Activated naive CD4-positive, alpha-beta T cell treated with anti-CD3 and anti-CD28 coated beads, Interleukin-2, amount 50 U/mL, for 72 hours (primary cell): ENCODE measurements at places on chromosomes 5 and 9.

DNA sequence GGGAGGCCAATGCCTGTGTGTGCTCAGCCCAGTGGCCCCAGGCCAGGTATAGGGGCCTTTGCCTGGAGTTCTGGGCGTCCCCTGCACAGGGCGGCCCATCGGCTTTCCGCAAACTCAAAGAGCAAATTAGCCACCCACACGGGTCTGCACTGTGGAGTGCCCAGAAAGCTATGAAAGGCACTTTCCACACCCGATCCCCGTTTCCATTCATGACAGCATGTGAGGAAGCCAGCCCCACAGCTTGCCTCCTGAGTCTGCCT, 5.2 kb downstream of the DBH start:
- no peak for DNase-seq

GRCh38 chr5:147170603-147171002, 64.2 kb upstream of the STK32A start:
- DNase-seq: no peak

DNA sequence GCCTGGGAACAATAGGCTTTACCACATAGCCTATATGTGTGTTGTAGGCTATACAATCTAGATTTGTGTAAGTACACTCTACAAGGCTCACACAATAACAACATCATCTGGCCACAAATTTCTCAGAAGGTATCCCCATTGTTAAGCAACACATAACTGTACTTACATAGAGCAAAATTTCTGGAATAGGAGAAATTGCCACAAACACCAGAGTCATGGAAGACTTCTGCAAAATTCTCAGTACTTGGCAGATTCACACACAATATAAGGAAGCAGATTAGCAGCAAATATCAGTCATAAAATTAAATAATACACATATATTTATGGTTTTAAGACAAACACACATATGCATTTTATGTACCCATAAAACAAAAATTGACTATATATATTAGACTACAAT, 16.4 kb downstream of the GNAQ start:
- no peak for DNase-seq

- DNase-seq: no peak
Measured at GRCh38 chr5:139137697-139138096, 60.5 kb downstream of the SIL1 start.

- no peak for DNase-seq
Measured at GRCh38 chr5:173479711-173480110, 136.7 kb downstream of the BOD1 start.

- DNase-seq: no peak
Measured at GRCh38 chr5:76556511-76557221, 66.5 kb downstream of the F2RL2 start.

DNA sequence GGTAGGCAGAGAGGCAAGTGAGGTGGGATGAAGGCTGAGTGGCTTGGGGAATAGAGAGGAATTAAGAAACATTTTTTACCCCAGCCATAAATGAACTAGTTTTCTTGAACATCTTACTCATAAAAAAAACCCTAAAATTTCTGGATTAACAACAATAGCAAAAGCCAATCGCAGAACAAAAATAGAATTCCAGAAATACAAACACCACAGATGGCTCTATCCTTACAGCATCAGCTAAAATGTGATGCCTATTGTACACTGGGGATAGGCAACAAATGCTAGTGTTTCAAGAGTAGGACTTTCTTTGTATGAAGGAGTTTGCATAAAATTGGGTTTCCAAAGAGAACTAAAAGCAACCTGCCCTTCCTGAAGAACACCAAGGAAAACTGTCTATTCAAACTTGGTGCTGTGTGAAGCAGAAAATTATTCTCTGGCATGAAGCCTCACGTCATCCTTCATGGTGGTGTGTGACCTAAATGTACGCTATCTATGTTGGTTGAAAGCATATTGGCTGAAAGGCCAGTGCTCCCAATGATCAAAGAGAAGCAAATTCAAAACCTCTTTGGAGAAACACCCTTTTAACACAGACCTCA, 82.9 kb downstream of the JAKMIP2 start:
- DNase-seq: no peak

- no peak for DNase-seq
Measured at GRCh38 chr5:152864447-152864846, 459.4 kb upstream of the NMUR2 start.

GRCh38 chr5:77180167-77181081, 30.1 kb upstream of the PDE8B start:
- no peak for DNase-seq

GRCh38 chr5:176446028-176446665, 2.0 kb upstream of the FAF2 start:
- DNase-seq: no peak

- DNase-seq: no peak
Measured at GRCh38 chr9:90774682-90775081, 26.9 kb upstream of the SYK start.

DNA sequence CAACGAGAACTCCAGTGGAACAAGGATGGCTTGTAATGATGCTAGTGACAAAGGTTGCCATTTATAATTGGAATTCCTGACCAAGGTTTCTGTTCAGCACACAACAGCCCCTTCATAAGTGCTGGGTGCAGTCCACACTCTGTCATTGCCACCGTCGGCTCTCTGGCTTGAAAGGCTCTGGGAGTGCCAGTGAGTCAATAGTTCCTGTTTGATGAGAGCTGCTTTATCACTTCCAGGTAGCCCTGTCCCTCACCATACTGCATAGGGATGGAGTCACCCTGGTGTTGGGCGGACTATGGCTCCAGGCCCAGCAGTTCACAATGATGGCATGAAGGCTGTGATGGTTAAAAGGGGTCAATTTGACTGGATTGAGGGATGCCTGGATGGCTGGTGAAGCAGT, 34.6 kb upstream of the SEMA4D start:
- no peak for DNase-seq

DNA sequence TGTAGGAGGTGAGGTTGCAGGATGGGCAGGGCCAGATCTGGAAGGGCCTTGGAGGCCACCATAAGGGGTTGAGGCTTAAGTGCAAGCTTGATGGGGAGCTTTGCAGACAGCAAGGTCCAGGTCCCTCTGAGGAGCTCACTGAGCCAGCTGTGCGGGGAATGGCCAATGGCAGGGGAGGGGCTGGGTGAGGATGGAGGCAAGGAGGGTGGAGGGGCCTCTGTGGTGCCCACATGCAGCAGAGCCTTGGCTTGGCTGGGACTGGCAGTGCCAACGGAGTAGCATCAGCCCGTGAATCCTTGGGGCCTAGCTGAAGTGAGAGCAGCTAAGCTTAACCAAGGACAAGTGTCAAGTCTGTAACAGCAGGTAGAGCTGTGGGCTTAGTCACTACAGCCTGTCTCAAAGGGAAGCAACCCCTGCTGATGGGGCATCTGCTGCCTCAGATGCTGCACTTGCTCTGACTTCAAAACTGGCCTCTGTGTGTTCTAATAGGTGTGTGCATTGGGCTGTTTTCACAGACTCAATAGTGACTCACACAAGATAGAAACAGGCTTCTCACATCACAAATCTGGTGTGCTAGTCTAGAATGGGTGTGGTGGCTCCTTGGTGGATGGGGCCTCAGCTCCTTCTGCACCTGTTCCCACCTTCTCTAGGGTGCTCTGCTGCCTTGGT, 16.3 kb downstream of the GALNT12 start:
- no peak for DNase-seq

DNA sequence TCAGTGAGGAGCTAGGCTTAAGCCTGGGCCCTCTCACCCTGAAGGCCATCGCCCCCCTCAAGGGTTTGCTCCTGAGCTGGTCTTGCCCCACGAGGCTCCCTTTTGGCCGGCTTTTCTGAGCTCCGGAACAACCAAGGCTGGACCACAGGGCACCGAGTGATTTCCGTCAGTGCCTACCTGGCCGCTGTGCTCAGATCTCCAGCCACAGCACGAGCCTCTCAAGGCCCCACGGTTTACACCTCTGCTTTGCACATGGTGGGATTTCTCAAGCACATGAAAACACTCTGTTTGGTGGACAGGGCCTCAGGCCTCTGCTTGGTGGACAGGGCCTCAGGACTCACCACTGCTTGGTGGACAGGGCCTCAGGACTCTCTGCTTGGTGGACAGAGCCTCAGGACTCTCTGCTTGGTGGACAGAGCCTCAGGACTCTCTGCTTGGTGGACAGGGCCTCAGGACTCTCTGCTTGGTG, 15.8 kb downstream of the CLPTM1L start:
- DNase-seq: no peak

DNA sequence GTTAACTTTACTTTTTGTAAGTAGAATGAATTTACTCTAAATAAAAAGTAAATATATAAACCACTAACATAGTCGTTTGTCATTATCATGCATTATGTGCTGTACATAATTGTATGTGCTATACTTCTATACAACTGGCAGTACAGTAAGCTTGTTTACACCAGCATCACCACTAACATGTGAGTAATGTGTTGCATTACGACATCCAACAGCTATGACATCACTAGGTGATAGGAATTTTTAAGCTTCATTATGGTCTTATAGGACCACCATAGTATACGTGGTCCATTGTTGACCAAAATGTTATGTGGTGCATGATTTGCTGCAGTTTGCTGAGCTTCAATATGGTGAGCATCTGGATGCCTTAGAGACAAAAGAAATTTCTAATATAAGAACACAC, 819.1 kb upstream of the GRAMD2B start:
- no peak for DNase-seq

DNA sequence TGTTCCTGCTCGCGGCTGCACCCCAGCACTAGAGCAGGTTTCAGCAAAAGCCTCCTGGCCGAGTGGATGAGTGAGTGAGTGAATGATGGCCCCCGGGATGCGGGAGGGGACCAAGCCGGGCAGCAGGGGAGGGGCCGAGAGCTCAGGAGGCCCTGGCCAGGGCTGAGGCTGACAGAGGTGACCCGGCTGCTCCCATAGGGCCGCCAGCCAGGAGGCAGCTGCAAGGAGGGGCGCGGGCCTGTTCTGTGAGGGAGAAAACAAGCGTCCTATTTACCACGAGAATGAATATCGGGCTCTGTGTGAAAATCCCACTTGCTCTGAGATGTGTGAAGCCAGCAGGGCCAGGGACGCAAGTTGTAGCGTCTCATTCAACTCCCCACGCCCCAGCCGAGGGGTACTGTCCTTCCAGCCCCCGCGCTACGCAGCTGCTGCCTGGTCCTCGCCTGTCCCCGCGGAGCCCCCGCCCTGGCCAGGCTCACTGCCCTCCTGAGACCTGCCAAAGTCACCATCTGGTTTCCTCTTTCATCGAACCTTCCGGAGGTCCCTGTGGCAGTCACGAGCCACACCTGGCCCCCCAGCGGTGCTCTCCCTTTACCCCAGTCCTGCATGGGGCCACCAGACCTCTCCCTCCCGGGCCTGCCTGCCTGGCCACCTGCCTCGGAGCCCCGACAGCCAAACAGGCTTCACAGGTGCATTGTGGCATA, 38.8 kb downstream of the RASGEF1C start:
- DNase-seq: no peak

GRCh38 chr9:106918825-106919509, 56.0 kb downstream of the ZNF462 start:
- DNase-seq: no peak

GRCh38 chr9:2725126-2725525, 7.8 kb downstream of the KCNV2 start:
- DNase-seq: no peak

GRCh38 chr9:69079186-69079585, 43.6 kb downstream of the FXN start:
- DNase-seq: no peak

GRCh38 chr5:136028782-136029742, at the start of gene TGFBI:
TSS of gene TGFBI (plus strand) at chr5:136028988. CDS start at chr5:136029056, 68 bp downstream.
- no peak for DNase-seq

GRCh38 chr5:84080908-84081307, 303.8 kb downstream of the EDIL3 start:
- no peak for DNase-seq

GRCh38 chr5:59117320-59117719, 534.4 kb downstream of the RAB3C start:
- no peak for DNase-seq

DNA sequence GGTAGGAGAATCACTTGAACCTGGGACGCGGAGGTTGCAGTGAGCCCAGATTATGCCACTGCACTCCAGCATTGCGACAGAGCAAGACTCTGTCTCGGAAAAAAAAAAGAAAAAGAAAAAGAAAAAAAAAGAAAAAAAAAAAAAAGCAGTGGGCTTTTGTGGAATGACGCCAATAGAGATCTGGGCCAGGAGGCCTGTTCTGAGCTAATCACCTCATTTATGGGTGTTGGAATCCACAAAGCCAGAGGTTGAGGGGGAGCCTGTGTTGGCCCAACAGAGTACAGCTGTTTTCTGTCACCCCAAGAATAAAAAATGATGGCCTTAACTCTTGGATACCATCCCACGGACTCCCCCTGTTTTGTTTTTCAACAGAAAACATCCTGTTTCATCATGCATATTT, 18.5 kb downstream of the OSTF1 start:
- no peak for DNase-seq

GRCh38 chr5:61435368-61435767, 103.3 kb downstream of the ZSWIM6 start:
- no peak for DNase-seq

- no peak for DNase-seq
Measured at GRCh38 chr9:1083325-1083913, 33.3 kb downstream of the DMRT2 start.

DNA sequence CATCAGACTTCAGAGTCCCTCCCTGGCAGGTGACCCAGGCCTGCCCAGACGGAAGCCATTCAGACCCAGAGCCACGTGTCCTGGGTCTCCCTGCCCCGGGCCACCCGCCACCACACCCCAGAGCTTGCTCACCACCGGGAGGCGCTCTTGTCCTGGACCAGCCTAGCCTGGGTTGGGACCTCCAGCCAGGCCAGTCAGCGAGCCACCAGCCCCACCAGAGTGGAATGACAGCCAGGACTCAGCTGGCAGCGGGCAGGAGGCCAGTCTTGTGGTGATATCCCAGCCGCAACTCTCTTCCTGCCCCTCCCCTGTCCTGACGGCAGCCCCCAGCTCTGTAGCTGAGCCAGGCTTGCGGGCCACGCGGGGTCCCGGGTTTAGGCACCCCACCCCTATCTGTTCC, 1.7 kb upstream of the PTGDS start:
- DNase-seq: peak; percentile 50

GRCh38 chr9:135263511-135263910, 176.0 kb downstream of the OLFM1 start:
- no peak for DNase-seq

DNA sequence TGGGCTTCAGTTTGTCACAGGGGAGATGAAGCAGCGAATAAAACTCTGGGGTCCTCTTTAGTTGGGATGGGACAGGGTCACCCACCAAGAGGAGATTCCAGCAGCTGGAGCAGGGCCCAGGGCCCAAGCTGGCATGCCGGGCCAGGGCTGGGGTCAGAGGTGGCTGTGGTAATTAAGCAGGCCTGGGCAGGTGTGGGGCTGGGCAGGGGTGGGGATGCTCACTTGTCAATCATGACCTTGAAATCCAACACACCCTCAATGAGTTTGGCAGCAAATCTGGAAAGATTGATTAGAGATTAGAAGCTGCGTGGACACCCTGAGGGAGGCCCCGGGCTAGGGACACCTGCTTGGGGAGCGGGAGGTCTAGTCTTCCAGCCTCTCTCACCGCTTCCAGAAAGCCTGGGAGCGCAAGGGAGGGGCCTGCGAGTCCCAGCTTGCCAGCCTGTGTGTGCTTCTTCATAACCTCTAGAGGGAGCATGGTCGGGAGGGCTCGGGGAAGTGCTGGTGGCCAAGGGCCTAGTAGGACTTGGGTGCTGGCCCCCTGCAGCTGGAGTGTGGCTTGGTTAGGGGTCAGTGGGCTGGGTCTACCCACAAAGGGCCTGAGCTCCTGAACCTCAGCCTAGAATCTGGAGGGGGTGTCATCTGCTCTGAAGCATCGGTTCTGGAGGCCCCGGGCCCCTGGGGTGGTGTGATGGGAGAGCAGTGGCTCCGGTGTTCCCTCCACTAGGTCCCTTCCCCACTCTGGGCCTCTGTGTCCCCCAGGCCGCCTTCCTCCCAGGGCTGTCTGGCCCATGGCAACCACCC, 7.6 kb downstream of the CRAT start:
- no peak for DNase-seq
